ENCODE measurements at places on chromosomes 16 and 17. TPM values are rescaled to one million over a fixed set of nuclear protein-coding genes. Genes with fewer than 3 reads are reported as not detected.
A peak's percentile ranks its signal among the peaks of the same experiment; 100 is the strongest.

DNA sequence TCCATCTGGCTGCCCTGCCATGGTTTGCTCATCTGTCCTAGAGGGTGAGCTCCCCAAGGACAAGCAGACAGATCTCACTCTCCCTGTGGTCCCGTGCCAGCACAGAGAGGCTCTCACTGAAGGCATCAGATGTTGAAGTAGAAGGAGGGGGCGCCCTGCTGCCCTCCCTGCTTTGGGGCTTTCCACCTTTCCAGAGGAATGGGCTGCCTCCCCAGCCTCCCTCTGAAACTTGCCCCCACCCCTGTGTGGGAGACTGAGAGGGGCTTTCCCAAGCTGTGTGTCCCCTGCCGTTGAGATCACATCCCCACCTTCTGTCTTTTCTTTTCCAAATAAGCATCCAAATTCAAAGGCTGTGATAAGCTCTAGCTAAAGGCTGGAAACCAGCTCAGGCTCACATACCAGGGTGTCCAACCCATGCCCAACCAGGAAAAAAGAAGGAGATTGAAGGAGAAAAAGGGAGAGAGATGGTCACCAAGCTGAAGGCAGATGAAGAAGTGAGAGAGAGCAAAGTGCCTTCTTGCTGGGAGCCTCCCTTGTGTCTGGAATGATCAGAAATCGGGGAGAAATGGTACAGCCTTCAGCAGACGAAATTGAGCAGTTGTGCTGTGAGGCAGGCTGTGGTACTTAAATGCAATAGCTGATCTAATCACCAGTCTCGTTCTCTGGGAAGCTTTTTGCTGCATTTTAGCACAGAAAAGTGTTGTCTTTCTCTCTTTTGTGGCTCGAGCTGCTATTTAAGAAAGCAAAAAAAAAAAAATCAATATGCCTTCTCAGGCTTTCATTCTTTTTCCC lies 145.9 kb upstream of the LHX1 start:
- no peak for DNase-seq

DNA sequence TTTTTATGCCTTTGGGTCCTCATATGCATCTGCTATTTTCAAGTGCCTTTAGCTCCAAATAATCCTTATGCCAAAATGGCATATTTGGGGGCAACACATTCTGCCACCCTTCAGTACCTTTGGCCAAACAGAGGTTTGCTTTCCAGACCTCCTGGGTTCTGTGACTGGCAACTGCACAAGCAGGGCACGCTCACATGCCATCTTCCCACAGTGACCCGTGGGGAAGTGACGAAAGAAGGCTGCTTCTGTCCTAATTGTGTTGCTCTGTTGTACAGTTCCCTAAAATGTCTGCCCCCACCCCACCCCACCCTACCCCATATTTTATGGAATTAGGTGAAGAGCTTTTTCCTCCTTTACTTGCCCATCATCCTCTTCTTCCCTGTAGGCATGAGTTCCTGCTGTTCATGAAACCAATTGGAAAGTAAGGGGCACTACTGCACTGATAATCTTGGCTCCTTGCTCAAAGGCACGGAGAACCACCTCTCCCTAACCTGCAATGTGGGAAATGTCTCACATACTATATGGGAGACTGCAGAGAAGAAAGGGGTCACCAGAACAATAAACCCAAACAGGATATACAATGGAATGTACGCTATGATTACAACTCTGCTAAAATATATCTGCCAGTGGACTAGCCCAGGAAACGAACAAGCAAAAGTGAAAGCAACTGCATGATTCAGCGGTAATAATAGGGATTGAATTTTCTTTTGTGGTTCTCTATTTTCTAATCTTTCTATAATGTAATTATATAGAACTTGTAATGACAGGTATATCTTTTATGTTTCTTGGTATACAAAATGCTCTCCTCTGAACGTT lies 3.3 kb upstream of the SLFN12L start:
- peak; percentile 75 for DNase-seq

PIRT gene
- not detected for total RNA-seq

GRCh38 chr17:81918832-81919545 lies 1.0 kb upstream of the SIRT7 start:
- DNase-seq = no peak

- DNase-seq = no peak
Measured at GRCh38 chr17:72187556-72187955, 66.7 kb downstream of the SOX9 start.

DNA sequence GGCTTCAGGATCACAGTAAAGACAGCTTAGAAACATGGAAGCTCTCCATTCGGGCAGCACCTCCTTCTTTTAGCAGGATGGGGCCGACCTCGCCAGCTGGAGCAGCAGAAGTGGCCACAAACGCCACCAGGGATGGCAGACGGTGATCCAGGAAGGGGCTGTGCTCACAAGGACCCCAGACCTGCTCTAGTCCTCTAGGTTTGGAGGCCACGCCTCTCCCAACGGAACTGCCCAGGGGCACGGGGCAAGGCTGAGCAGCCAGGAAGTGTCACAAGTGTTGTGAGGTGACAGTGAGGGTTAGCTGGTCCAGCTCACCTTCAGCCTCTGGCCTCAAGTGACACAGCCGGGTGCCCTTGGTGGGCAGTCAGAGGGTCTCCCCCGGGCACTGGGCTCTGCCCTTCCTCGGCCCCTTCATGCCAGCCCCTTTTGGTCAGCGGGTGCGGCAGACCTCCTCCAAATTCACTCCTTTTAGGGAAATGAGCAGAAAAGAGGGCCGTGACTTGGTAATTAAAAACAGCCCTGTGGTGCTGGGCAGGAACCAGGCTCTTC lies 20.4 kb downstream of the CEP295NL start:
- peak; percentile 24 for DNase-seq

DNA sequence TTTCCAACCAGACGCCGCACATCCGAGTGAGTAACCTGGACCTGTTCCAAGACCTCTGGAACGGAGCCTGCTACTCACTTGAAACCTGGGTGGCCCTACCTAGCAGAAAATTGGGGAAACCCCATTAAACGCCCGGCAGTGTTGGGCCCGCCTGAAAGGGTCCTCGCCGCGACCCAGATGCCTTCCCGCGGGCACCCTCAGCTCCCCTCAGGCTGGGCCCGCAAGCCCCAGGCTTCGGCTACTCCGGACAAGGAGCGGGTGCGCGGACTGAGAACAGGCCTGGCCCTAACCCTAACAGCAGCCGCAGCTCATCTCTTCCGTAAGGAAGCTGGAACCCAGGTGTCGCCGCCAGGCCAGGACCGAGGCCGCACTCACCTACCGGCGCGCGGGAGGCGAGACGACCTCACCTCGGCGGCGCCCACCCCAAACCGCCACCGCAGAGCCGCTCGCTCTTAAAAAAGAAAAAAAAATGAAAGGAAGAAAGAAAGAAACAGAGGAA lies 344 bp downstream of the PSME3IP1 start:
- peak; percentile 70 for DNase-seq

ITGB4 gene
- total RNA-seq = 3.9 TPM

ALOX15B gene
- total RNA-seq = not detected

DNA sequence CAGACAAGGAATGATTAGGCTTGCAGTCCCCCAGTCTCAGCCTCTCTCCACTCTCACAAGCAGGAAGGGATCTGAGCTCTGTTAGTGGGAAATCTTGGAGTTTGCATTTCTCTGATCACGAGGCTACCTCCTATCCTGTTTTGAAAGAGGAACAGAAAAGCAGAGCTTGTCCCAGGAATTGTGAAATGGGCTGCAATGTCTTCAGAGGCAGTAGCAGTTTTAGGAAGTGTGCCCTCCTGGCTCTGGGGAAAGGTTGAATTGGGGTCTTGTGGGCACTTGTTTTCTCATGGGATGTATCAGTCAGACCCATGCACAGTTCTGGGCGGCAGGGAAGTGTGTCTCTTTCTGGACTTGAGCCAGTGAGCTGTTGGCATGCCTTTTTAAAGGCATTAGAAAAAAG lies 22.8 kb downstream of the NUP85 start:
- DNase-seq = no peak

- DNase-seq = no peak
Measured at GRCh38 chr17:79544142-79544914, 66.5 kb downstream of the RBFOX3 start.

DNA sequence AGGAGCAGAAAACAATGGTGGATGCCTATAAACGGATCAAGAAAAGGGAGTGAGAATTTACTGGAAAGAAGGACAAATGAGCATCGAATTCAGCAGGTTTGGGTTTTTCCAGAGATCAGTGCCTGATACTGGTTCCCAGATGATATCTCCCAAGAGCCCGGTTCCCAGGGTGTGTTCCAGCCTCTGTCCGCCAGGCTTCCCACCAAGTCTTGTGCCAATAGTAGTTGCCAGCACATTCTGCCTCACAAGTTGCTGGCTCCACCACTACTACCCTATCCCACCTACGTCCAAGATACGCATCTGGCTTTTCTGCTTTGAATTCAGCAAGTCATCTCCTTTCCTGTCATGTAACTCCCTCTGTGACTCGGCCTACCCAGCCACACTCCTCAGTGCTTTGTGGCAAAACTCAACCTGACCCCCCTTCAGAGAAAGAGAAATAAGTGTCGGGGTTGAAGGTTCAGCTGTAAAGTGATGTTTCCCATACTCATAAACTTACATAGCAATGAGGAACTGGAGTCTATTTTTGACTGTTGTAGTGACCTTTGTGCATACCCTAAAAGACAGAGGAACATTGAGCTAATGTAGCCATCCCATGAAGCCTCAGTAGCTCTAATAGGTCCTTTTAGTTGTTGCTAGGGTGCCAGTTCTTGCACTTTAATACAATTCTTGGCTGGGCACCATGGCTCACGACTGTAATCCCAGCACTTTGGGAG lies 277.0 kb downstream of the IRX3 start:
- no peak for DNase-seq

- DNase-seq = no peak
Measured at GRCh38 chr16:551210-551609, 9.0 kb upstream of the PRR35 start.

DNA sequence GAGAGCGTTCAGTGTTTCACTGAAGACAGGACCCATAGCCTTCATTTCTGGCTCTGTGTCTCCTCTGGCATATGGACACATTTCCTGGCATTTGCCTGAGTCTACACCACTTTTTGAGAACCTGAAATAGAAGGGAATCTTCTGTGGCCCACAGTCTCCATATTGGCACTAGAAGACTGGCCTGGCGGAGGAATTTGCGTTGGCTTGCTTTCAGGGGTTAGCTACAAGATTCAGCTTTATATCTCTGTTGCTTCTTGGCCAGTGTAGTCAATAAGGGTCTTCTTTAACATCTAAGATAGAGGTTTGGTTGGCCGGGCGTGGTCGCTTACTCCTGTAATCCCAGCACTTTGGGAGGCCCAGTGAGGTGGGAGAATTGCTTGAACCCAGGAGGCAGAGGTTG lies 12.8 kb upstream of the CLEC18C start:
- DNase-seq = no peak

- no peak for DNase-seq
Measured at GRCh38 chr17:77495575-77495974, 354.8 kb downstream of the SEC14L1 start.

DNA sequence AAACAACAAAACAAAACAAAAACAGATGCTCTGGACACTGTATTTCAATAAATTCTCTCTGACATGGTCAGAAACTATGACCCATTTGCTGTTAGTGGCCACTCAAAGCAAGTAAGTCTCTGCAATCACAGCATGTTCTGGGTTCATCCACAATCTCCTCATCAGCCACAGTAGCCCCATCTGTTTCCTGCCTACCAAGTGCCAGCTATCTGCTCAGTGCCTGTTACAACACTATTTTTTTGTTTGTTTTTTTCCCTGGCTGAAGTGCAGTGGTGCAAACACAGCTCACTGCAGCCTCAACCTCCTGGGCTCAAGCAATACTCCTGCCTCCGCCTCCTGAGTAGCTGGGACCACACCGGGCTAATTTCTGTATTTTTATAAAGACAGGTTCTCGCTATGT lies 137.9 kb downstream of the SOX9 start:
- no peak for DNase-seq

- no peak for DNase-seq
Measured at GRCh38 chr16:82639263-82639662, 12.5 kb downstream of the CDH13 start.

DNA sequence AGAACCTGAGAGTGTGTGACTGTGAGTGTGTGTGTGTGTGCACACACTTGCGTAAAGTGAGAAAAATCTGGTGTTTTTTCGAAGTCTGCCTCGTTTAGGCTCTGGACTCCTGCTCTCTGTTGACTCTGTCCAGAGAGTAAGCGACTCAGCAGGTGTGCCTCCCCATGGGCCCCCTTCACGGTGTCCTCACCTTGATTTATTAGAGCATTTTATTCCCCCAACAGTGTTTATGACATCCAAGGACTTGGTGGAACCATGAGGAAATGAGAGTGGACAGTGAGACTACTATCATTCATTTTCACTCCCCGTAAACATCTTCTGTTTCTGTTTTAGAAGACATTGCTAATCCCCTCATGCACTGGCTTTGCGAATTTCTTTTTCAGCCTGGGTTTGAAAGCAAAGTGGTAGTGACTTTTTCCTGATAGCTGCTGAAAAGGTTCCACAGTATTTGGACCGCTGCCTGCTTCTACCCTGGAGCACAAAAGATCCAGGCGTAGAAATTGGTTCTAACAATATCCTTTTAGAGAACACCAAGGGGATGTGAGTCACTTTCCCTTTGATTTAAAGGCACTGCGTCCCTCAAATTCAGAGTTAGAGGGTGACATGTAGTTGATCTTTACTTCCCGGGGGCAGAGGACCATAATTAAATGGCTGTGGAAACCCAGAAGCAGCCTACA lies 218.2 kb downstream of the WWOX start:
- DNase-seq = peak; percentile 17

GRCh38 chr16:35339337-35339736 lies 1879.9 kb downstream of the TP53TG3F start:
- DNase-seq = no peak

- no peak for DNase-seq
Measured at GRCh38 chr16:29680180-29680598, 1.2 kb downstream of the QPRT start.

GRCh38 chr17:13734880-13735279 lies 133.2 kb upstream of the HS3ST3A1 start:
- DNase-seq = no peak

DNA sequence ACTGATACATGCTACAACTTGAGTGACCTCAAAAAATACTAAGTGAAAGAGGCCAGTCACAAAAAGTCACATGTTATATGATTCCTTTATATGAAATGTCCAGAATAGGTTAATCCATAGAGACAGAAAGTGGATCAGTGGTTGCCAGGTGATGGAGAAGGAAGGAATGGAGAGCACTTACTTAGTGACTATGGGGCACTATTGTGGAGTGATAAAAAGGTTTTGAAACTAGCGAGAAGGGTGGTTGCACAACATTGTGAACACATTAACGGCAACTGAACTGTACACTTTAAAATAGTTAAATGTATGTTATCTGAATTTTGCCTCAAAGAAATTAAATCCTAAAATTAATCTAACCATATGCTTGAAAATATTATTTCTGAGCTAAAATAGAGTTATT lies 25.9 kb downstream of the AMFR start:
- DNase-seq = no peak

GRCh38 chr16:25796239-25796638 lies 104.5 kb downstream of the HS3ST4 start:
- DNase-seq = no peak

Measured in Daoy (cell line).